ENCODE measurements at places on chromosomes 6 and 20. TPM values are rescaled to one million over a fixed set of nuclear protein-coding genes. Genes with fewer than 3 reads are reported as not detected.

DNA sequence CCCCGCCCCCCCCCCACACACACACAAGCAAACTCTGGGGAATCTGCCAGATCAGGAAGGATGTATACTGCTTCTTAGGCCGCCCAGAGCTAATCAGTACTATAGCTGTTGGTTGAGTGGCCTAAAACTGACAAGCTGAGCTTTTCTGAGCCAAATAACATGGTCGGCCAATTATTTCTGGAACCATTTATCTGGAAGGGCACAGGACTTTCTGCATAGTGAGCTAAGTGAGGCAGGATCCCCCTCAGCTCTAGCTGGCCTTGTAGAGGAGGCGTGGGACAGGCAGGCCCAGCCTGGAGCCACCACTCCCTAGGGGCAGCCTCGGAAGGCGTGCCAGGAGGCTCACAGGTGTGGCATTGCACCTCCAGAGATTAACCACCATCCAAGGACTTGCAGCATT, 200.1 kb downstream of the TMEM242 start:
- no peaks in the 10 kb centered on the region for H3K36me3 ChIP-seq
- H3K4me3 ChIP-seq = no peak overlapping the region
- H3K27ac ChIP-seq = no peak overlapping the region
- H3K27me3 ChIP-seq = no peaks in the 10 kb centered on the region

DNA sequence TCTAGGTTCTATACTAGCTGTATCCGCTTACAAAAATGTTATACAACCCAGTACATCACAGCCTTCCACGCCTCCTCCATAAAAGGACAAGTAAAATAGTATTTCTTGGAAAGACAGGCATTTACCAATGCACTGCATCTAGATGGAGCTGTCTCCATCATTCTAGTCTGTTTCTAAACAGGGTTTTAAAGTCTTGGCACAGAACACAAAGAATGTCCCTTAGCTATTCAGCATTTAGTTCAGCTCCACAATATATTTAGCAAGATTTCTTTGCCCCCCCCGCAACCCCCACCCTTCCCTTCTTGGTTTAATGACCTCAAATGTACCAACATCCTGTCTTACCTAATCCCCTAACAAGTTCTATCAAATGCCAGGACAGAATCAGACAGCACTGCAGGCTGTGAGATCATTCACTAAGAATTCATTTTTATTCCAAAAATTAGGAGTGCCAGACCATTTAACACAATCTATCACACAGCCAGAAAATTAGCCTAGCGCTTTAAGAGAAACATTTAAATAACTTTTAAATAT, 198.6 kb downstream of the BACH2 start:
- no peak for DNase-seq
- peaks cover 37% of the 10 kb centered on the region for H3K27me3 ChIP-seq
- no peak overlapping the region for H3K27ac ChIP-seq
- H3K4me1 ChIP-seq = peaks cover 43% of the 10 kb centered on the region
- H3K36me3 ChIP-seq = peaks cover 21% of the 10 kb centered on the region

GRCh38 chr6:106318851-106319250, 6.7 kb downstream of the ATG5 start:
- no peak for DNase-seq
- peaks cover 61% of the 10 kb centered on the region for H3K4me1 ChIP-seq
- H3K36me3 ChIP-seq = peaks cover 40% of the 10 kb centered on the region
- H3K4me3 ChIP-seq = no peak overlapping the region
- H3K27ac ChIP-seq = no peak overlapping the region

DNA sequence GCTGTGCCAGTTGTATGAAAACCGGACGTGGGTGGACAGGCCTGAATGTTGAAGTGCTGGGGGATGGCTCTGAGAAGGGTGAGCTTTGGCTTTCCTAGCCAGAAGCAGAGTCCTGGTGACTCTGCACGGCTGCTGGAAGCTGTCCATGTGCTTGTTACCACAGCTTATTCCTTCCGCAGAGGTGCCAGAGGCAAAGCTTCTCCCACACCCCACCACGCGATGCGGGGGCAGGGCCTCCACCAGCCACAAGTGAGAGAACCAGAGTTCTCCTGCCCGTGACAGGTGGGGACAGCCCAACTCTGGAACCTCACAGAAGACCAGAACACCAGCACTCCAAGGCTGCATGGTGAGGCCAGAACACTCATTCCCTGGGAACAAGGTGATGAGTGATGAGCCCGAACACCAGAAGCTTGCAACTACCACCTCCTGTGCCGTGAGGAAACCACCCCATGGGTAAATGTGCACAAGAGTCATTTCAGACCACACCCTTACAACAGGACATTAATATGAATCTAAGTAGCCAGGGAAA, 36.7 kb downstream of the JAG1 start:
- H3K4me3 ChIP-seq = no peak overlapping the region
- H3K27ac ChIP-seq = no peak overlapping the region
- DNase-seq = no peak
- no peaks in the 10 kb centered on the region for H3K36me3 ChIP-seq

DNA sequence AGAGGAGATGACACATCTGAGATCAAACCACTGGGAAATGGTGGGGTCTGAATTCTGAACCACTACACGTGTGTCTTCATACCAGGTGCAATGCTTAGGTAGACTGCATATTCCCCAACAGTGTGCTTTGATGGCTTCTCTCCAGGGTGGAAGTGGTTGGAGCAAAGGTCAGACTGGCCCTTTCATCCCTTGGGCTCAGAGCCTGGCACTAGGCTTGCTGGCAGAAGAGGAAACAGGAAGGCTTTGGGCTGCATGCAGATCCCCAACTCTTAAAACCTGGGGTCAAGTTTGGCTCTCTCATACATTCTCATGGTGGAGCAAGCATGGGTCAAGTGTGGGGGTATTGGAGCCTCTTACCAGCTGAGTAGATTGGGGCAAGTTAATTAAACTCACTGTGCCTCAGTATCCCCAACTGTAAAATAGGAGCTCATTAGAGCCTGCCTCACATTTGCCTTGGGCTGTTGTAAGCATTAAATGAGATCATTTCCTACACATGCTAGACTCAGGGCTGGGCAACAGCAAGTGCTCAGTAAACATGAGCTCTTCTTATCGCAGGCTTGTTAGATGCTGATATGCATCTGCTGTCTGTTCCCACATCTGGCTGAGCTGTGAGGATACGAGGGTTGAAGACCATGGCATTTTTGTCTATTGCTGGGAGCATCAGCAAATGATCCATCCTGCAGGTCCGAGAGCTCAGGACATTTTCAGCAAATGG, 51.6 kb upstream of the FAM83D start:
- H3K27ac ChIP-seq = peak overlapping the region; percentile 90
- peaks cover 94% of the 10 kb centered on the region for H3K4me1 ChIP-seq
- H3K27me3 ChIP-seq = no peaks in the 10 kb centered on the region
- H3K36me3 ChIP-seq = peaks cover 8% of the 10 kb centered on the region
- H3K4me3 ChIP-seq = peak overlapping the region; percentile 61

- peaks cover 24% of the 10 kb centered on the region for H3K36me3 ChIP-seq
- no peaks in the 10 kb centered on the region for H3K27me3 ChIP-seq
- no peak for DNase-seq
- H3K4me1 ChIP-seq = peaks cover 17% of the 10 kb centered on the region
- no peak overlapping the region for H3K4me3 ChIP-seq
Measured at GRCh38 chr6:105495515-105495914, 92.6 kb upstream of the PREP start.

- no peak overlapping the region for H3K27ac ChIP-seq
- H3K27me3 ChIP-seq = no peaks in the 10 kb centered on the region
- H3K36me3 ChIP-seq = peaks cover 3% of the 10 kb centered on the region
- no peaks in the 10 kb centered on the region for H3K4me1 ChIP-seq
Measured at GRCh38 chr20:6925744-6926278, 158.3 kb downstream of the BMP2 start.

DNA sequence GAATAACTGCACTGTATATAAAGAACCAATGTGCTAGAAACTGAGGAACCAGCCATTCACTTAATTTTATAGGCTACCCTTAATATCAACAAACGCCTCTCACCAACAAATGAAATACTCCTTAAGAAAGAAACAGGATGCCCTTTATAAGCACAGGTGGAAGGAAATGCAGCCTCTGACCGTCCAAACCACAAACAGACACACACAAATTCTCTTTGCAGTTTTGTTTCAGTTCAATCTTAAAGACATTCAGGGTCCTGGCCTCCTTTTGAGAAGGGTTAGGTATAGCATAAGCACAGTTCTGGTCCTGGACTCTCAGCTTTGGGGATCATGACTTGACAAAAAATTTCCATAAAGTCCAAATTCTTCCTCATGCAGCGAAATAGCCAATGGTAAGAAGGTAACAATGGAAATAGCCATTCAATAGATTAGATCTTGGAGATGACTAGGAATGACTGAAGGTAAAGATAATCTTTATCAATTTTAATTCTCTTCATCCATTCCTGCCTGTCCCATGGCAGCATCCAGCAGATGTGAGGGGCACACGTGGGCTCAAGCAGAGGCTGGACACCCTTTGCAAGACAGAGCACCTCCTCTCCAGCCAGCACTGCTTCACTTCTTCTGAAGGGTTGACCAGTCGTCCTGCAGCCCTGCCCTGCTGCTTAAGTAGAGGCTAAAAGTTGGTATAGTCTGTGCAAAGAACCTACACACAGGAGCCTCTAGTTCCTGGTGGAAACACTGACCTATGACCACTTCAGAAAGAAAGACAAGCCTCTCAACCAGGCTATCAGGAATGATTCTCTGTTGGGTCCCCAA, 123.9 kb downstream of the CD83 start:
- peaks cover 2% of the 10 kb centered on the region for H3K36me3 ChIP-seq
- H3K4me1 ChIP-seq = peaks cover 13% of the 10 kb centered on the region
- no peak for DNase-seq
- no peak overlapping the region for H3K4me3 ChIP-seq
- peaks cover under 1% of the 10 kb centered on the region for H3K27me3 ChIP-seq
- no peak overlapping the region for H3K27ac ChIP-seq

- no peak overlapping the region for H3K27ac ChIP-seq
- no peak overlapping the region for H3K4me3 ChIP-seq
- no peaks in the 10 kb centered on the region for H3K36me3 ChIP-seq
- H3K27me3 ChIP-seq = peaks cover 3% of the 10 kb centered on the region
- H3K4me1 ChIP-seq = peaks cover 4% of the 10 kb centered on the region
Measured at GRCh38 chr6:83220121-83220520, 27.0 kb downstream of the RWDD2A start.

- no peak overlapping the region for H3K4me3 ChIP-seq
- H3K4me1 ChIP-seq = no peaks in the 10 kb centered on the region
- no peaks in the 10 kb centered on the region for H3K36me3 ChIP-seq
- no peak for DNase-seq
Measured at GRCh38 chr20:1876975-1877608, 18.1 kb upstream of the SIRPA start.

DNA sequence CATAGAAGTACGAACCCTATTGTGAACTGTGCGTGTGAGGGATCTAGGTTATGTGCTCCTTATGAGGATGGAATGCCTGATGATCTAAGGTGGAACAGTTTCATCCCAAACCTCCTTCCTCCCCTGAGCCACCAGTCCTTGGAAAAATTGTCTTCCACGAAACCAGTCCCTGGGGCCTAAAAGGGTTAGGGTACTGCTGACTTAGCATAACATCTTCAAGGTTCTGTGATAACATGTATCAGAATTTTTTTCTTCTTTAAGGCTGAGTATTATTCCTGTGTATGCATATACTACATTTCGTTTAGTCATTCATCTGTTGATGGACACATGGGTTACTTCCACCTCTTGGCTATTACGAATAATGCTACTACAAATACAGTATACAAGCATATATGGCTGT, 80.2 kb downstream of the TSHZ2 start:
- no peak overlapping the region for H3K27ac ChIP-seq
- no peak overlapping the region for H3K4me3 ChIP-seq
- peaks cover 6% of the 10 kb centered on the region for H3K27me3 ChIP-seq
- DNase-seq = no peak
- H3K36me3 ChIP-seq = no peaks in the 10 kb centered on the region
- H3K4me1 ChIP-seq = no peaks in the 10 kb centered on the region

DNA sequence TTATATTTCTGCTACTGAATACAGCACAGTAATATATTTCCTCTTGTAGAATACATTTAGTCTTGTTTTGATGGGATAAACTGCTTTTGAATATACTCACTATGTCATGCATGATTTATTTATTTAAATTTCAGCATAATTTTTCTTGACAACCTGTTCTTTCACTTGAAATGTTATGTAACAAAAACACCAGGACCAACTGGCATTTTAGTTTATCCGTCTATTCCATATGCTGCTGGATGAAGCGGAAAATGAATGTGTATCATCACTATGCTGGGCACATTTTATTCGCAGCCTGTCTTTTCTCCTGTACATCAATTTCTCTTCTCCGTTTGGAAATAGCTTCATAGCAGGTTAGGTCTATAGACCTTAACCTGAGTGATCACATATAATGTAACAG, 206.8 kb upstream of the PLCB4 start:
- H3K36me3 ChIP-seq = no peaks in the 10 kb centered on the region
- no peak overlapping the region for H3K27ac ChIP-seq
- no peaks in the 10 kb centered on the region for H3K4me1 ChIP-seq
- no peak for DNase-seq

DNA sequence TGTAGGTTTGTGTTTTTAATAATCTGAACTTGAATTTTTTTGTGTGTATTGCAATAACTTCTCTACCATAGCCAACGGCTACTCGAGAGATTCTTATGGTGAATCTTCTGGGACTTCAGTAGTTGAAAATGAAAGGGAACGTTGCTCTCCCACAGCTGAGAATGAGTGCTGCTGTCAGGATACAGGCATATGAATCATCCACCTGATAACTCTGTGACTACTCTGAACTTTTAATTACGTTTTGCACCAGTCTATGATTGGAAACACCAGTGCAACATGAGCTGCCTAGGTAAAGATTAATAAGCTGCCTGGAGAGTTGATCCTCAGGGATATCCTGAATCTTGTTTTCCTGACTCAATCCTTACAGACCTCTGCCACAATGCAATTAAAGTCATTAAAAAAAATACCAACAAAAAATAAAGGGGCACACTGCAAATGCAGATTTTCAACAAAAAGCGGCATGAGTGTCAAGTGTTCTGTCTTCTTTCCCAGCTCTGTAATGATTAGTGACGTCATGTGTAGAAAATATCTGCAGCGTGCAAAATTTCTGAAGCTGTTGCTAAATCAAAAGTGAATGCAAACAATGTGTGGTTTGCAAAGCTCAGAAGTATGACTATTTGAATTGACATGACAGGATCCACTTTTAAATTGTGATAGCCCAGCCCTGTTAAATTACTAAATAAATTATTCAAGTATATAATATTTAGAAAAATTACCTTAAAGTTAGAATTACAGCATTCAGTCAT, 432.2 kb downstream of the HTR1B start:
- no peaks in the 10 kb centered on the region for H3K4me1 ChIP-seq
- H3K27me3 ChIP-seq = no peaks in the 10 kb centered on the region
- H3K36me3 ChIP-seq = no peaks in the 10 kb centered on the region
- DNase-seq = no peak

- peaks cover 4% of the 10 kb centered on the region for H3K27me3 ChIP-seq
- H3K36me3 ChIP-seq = no peaks in the 10 kb centered on the region
- H3K4me1 ChIP-seq = peaks cover 4% of the 10 kb centered on the region
- H3K27ac ChIP-seq = no peak overlapping the region
- no peak overlapping the region for H3K4me3 ChIP-seq
Measured at GRCh38 chr6:154404791-154405400, 48.3 kb upstream of the IPCEF1 start.

- peaks cover 43% of the 10 kb centered on the region for H3K4me1 ChIP-seq
- peak overlapping the region; percentile 82 for H3K4me3 ChIP-seq
Measured at GRCh38 chr6:72619883-72620696, 1.8 kb upstream of the KCNQ5 start.

Gene GABRR2
- 0.67 TPM for total RNA-seq

Gene ME1
- 0.14 TPM for total RNA-seq

Gene TRIM31
- not detected for total RNA-seq

Gene GPR63
- total RNA-seq = 3.3 TPM

Gene BNIP5
- total RNA-seq = not detected

Gene DLK2
- total RNA-seq = not detected

Gene CYP39A1
- not detected for total RNA-seq

Gene WFDC12
- not detected for total RNA-seq

Gene GPLD1
- 0.58 TPM for total RNA-seq

Gene ANKRD66
- total RNA-seq = not detected

All from activated CD8-positive, alpha-beta memory T cell treated with anti-CD3 and anti-CD28 coated beads, Interleukin-2, amount 10 ng/mL, durations not matched to agents 7 days and 5 days (primary cell).